ENCODE measurements at places on chromosomes 5 and 9.

DNA sequence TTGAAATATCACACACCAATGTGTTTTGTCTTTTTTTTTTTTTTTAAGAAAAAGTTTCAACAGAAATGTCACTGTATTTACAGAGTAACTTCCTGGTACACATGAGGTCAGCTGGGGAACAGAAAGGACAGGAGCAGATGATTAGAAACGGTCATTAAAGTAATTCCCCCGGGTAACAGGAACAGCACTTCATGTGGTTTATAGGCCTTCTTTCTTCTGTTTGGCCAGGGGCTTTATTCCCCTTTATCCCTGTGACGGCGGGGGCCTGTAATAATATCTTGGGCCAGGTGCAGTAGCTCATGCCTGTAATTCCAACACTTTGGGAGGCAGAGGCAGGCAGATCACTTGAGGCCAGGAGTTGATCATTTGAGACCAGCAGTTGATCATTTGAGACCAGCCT is 30.5 kb upstream of the MSH3 start:
- DNase-seq = peak; percentile 43

DNA sequence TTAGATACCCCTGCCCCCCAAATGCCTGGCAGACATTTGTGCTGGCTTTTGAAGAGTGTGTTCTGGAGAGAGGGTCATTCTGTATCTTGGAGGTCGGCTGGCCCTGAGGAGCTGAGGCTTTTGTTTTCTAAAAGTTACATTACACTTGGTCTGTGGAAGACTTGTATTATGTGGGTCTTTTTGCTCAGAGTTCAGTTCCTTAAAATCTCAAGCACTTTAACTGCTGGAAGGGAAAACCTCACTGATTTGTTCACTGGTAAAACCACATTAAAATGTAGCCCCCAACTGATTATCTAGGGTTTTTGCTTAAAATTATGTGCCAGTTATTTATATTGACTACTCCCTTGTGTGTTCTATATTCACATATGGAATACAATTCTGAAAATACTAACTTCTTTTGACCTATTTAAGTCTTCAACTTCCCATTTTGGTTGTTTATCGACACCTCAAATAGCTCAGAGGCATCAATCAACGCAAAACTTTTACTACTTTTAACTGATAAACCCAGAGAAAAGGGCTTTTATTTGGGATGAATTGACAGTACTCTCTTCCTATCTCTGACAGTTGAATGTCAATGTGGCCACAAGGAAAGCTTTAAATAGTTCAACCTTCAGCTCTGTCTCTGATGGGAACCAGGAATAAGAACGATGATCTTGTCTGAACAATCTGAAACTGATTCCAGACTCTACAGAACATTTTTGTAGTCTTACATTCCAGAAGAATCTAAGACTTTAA is 54.0 kb upstream of the MAP3K1 start:
- no peak for DNase-seq

GRCh38 chr9:13267743-13268142 is 11.7 kb downstream of the MPDZ start:
- DNase-seq = no peak

GRCh38 chr9:113708821-113709713 is 167.0 kb upstream of the ZNF618 start:
- no peak for DNase-seq

GRCh38 chr9:15640121-15640520 is 87.3 kb downstream of the CCDC171 start:
- DNase-seq = no peak

DNA sequence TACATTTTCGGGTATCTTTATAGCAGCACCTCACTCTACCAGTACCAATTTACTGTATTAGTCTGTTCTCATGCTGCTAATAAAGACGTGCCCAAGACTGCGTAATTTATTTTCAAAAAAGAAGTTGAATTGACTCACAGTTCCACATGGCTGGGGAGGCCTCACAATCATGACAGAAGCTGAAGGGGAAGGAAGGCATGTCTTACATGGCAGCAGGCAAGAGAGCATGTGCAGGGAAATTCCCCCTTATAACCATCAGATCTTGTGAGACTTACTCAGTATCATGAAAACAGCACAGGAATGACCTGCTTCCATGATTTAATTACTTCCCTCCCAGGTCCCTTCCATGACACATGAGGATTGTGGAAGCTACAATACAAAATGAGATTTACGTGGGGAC is 602.6 kb upstream of the DAB2 start:
- DNase-seq = no peak

GRCh38 chr5:135213027-135213386 is 179.0 kb upstream of the PITX1 start:
- peak; percentile 75 for DNase-seq

- DNase-seq = no peak
Observed at GRCh38 chr9:32291370-32291769, 93.1 kb upstream of the ACO1 start.

GRCh38 chr5:180212363-180213255 is 3.6 kb upstream of the RASGEF1C start:
- DNase-seq = no peak

Data from NCI-H82 (cell line).